ENCODE measurements at places on chromosomes 3 and 15. TPM values are rescaled to one million over a fixed set of nuclear protein-coding genes. Genes with fewer than 3 reads are reported as not detected.

ZNF197 gene
- total RNA-seq, result 11.1 TPM

CAMK2N2 gene
- total RNA-seq, result not detected

IQCH gene
- 1.1 TPM for total RNA-seq

DTX3L gene
- 48.7 TPM for total RNA-seq

ZMYND10 gene
- total RNA-seq, result 0.12 TPM

SCAANT1 gene
- total RNA-seq, result not detected
